Activated naive CD8-positive, alpha-beta T cell treated with anti-CD3 and anti-CD28 coated beads, Interleukin-2, amount 10 ng/mL, durations not matched to agents 7 days and 5 days (primary cell): ENCODE measurements at places on chromosomes 5 and 9. TPM values are rescaled to one million over a fixed set of nuclear protein-coding genes. Genes with fewer than 3 reads are reported as not detected.

GRCh38 chr9:75175395-75175794 lies 87.1 kb downstream of the OSTF1 start:
- no peak for DNase-seq
- no peak overlapping the region for H3K4me3 ChIP-seq
- H3K27me3 ChIP-seq = no peaks in the 10 kb centered on the region
- H3K36me3 ChIP-seq = peaks cover 29% of the 10 kb centered on the region

DNA sequence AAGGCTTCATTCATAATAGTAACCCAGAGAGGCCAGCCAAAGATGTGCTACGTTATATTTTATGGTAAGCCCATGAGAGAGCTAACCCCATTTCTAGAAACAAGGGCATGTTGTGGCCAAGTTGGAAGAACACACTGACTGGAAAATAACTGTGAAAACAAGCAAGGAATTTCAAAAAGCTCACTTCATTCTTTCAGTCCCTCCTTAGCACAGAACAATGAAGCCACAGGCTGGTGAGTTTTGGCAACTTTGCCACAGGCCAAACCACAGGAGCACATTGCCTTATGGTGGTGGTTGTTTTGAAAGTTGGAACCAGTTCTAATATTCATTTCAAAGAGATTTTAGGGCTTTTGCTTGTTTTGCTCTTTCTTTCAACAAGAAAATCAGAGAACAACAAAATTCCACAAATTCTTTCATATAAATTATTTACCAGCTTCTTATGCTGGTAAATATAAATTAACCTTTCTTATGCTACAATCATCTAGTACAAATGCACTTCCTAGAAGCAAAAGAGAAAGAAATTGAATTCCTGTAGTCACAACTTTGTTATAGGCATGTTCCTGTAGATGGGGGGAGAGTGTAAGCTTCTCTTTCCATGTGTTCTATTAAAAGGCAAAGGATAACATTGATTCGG lies 225.4 kb upstream of the RFX3 start:
- no peaks in the 10 kb centered on the region for H3K27me3 ChIP-seq
- no peaks in the 10 kb centered on the region for H3K36me3 ChIP-seq
- peaks cover 9% of the 10 kb centered on the region for H3K4me1 ChIP-seq
- H3K27ac ChIP-seq = no peak overlapping the region
- H3K4me3 ChIP-seq = no peak overlapping the region
- no peak for DNase-seq

The DMRT1 gene
- not detected for total RNA-seq

DNA sequence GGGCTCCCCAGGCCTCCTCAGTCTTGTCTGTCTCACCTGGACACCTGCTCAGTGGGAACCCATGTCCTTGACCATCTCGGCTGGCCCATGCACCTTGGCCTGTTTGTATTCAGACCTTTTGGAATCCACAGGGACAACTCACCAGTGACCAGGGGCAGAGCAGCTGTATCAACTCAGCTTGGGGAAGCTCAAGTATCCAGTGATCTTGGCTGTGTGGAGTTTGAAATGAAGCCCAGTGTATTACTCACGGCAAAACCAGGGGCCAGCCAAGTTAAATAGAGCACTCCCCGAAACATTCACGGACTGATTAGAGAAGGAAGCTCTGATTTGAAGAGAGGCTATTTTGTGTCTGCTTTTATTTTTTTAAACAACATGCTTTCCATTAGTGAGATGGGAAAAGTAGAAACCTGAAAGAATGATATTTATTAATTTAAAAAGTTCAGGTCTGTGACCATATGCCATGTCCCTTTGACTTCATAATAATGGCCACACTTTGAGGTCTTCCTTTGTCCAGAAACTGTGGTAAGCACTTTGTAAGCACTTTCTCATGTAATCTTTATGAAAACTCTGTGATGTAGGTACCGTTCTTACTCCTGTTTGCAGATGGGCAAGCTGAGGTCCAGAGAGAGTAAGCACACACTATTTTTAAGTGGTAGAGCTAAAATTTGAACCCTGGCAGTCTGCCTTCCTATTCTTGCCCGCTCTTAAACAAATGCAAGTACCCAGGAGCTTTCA lies 656.5 kb downstream of the BNC2 start:
- no peak overlapping the region for H3K27ac ChIP-seq
- H3K4me1 ChIP-seq = no peaks in the 10 kb centered on the region
- H3K36me3 ChIP-seq = no peaks in the 10 kb centered on the region
- peaks cover 5% of the 10 kb centered on the region for H3K27me3 ChIP-seq

DNA sequence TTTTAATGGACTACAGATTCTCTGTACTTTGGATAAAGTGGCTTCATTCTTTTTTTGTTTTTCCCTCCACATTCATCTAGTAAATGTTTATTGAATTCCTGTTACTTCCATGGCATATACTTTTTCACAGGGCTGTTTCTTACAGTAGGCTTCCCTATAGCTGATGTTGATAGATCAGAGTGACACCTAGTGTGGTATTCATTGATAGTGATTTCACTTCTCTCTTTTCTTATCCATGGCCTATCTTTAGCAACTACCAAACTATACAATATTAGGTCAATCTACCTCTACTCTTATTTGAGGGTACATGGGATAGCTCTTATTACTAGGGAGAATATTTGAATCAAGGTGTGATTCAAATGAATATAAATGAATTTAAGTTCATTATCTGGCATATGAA lies 35.8 kb downstream of the FSD1L start:
- no peak for DNase-seq
- H3K4me3 ChIP-seq = no peak overlapping the region
- H3K36me3 ChIP-seq = peaks cover 11% of the 10 kb centered on the region
- no peaks in the 10 kb centered on the region for H3K4me1 ChIP-seq
- H3K27me3 ChIP-seq = peaks cover 2% of the 10 kb centered on the region

GRCh38 chr5:129245489-129245888 lies 150.9 kb downstream of the ISOC1 start:
- DNase-seq = no peak
- no peaks in the 10 kb centered on the region for H3K36me3 ChIP-seq
- H3K27me3 ChIP-seq = no peaks in the 10 kb centered on the region
